Stimulated activated CD4-positive, alpha-beta T cell treated with anti-CD3 and anti-CD28 coated beads, Interleukin-15, amount 100 ng/mL, for 24 hours (primary cell): ENCODE measurements at places on chromosomes 3 and 15.

GRCh38 chr3:42507761-42508335 lies 5.4 kb downstream of the VIPR1 start:
- DNase-seq = no peak

- DNase-seq = no peak
Observed at GRCh38 chr3:158830391-158830790, 28.5 kb downstream of the MFSD1 start.

- DNase-seq = no peak
Observed at GRCh38 chr3:104908761-104909160, 457.9 kb upstream of the ALCAM start.

GRCh38 chr3:153110041-153110440 lies 52.0 kb upstream of the RAP2B start:
- no peak for DNase-seq

DNA sequence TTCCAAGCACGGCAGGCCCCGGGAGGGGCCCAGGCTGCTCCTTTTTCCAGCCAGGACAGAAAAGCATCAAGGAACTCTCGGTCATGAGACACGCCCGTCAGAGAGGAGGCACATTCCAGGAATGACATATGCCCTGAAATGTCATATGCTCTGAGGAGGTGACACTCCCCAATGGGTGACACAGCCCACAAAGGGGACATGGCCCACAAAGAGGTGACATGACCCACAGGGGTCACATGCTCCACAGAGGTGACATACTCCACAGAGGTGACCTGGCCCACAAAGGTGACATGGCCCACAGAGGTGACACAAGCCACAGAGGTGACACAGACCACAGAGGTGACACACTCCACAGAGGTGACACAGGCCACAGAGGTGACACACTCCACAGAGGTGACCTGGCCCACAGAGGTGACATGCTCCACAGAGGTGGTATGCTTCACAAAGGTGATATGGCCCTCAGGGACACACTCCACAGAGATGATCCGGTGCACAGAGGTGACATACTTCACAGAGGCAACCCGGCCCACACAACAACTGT lies 79.2 kb downstream of the ABHD5 start:
- peak; percentile 38 for DNase-seq

GRCh38 chr3:154464440-154465190 lies 34.6 kb upstream of the GPR149 start:
- no peak for DNase-seq

GRCh38 chr3:141680620-141681389 lies 57.3 kb upstream of the RNF7 start:
- no peak for DNase-seq

DNA sequence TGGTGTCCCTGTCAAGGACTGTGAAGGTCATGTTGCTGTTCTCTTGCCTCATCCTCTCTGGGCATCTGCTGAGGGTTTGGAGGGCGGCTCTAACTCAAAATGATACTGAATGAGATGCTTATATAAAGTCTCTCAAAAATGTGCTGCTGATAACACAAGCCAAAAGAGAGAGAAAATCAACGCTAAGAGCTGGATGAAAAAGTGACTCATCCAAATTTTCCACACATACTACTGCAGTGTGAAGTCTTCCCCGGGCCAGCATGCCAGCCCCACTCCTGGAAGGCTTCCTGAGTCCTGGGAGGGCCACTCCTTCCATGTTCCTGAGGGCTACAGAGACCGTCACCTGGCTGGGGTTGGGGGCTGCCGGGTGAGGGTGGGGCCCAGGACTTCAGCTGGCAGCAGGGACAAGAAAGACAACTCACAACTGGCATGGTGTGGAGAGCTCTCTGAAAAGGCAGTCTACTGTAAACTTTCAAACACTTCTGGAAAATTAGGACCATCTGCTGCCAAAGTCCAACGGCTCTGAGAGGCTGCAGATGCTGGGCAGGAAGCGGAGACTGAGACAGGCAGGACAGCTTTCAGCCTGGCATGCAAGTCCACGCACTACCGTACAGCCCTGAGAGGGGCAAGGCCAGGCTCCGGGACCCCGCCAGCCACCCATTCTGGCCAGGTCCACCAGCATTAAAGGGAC lies 200.3 kb downstream of the ADAMTS17 start:
- DNase-seq = no peak

GRCh38 chr3:8052659-8053058 lies 449.0 kb upstream of the LMCD1 start:
- no peak for DNase-seq

GRCh38 chr15:74393423-74393822 lies 26.0 kb upstream of the CYP11A1 start:
- DNase-seq = no peak

DNA sequence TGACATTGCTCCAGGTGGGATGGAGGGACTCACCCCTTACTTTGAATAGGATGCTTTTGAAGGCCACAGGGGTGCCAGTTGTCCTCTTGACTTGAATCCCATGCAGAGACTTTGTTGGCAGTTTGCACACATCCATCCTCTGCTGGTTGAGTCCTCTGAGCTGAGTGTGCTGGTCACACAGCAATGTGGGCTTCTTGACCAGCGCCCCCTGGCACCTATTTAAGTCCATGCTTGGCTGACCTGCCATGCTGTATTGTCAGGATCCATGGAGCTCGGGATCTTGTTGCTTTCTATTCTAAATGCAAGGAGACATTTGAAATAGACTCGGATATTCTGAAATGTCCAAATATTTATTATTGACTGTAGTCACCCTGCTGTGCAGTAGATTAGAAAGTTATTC lies 19.8 kb downstream of the RAB7A start:
- no peak for DNase-seq

- no peak for DNase-seq
Observed at GRCh38 chr3:183460081-183461055, 31.9 kb upstream of the MCF2L2 start.

- DNase-seq = no peak
Observed at GRCh38 chr3:30696403-30696819, 90.0 kb downstream of the TGFBR2 start.

GRCh38 chr3:29463304-29463703 lies 182.4 kb downstream of the RBMS3 start:
- DNase-seq = no peak

DNA sequence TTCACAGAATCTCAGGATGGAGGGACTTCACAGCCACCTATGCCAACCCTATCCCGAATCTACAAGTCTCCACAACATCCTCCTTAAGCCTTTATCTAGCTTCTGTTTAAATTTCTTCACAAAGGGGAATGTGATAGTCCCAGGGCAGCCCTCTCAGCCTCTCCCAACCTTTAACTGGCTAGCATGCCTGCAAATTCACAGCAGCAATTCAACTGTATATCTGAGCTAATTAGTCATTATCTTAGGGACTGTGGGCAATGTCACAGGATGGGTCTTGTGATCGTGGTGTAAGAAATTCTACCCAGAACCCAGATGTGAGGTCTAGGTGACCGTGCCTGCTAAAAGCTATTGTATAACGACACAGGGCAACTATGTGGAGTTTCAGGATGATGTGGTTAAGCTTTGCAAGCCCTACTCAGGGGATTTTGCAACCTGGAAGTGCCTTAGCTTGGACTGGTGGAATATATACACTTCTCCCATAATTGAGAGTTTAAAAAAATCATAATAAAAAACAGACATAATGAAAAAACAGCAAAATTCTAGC lies 65.5 kb upstream of the FBN1 start:
- no peak for DNase-seq

GRCh38 chr3:125108833-125109535 lies 53.2 kb upstream of the HEG1 start:
- DNase-seq = no peak

DNA sequence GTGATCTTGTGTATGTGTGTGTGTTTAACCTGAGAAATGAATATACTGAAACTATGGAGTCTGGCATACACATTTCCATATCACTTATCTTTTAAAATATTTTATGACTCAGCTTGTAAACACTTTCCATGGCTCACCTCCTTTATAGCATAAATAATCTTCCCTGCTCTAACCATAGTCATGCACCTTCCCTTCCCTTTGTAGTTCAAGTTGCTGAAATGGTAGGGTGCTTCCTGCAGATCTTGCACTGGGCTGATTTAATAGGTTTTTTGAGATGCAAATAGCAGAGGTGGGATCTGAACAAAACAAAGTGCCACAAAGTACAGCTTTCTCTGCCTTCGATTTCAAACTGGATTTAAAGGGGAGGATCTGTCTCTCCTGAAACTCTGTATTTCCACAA lies 712.7 kb upstream of the LMCD1 start:
- no peak for DNase-seq

- DNase-seq = peak; percentile 58
Observed at GRCh38 chr3:149487598-149488197, 13.2 kb downstream of the TM4SF4 start.

DNA sequence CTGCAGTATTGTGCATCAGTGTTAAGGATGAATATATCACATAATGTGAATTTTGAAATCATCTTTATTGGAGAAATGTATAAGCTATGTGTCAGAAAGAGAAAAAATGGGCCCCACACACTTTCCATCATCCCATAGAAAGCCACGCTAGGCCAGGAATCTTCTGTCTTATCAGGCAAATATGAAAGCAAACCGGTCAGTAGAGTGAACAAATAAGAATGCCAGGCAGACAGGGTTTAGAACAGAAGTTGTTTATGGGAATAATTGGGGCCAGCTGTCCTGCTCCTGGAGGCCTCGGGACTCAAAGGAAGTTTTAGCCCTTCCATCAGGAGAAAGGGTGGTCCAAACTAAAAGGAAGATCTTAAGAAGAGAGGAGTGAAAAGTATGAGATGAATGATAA lies 39.5 kb downstream of the ZNF280D start:
- DNase-seq = no peak

DNA sequence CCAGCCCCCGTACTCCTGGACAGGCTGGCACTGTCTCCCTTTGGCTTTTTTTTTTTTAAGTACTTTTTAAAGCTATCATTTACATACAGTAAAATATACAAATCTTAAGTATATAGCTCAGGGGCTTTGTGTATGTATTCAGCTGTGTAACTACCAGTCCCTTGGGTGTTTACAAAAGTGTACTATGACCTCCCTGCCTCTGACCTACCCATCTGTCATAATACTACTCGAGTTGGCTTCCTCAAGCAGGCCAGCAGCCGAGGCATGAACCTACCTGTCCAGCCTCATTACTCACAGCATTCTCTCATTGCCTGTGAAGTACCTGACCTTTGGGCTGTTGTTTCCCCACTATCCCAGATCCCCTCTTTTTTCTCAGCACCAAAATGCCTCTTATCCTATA lies 33.2 kb downstream of the ABHD2 start:
- no peak for DNase-seq

DNA sequence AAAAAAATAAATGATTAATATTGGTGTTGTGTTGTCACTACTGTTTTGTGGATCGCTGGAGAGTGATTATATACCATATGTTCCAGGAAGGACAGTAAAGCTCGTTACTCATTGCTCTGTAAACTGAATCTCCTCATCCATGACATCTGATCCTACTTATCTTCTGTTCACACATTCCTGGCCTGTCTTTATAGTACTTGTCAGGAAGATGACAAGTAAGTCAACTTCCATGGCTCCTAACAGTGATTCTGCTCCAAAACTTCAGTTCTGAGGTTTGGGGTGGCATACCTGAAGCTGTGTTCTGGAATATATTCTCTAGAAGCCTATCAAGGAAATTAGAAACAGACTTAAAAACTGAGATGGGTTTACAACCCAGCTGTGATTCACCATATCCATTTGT lies 288.9 kb downstream of the ZBBX start:
- no peak for DNase-seq

GRCh38 chr3:56054844-56055243 lies 413.4 kb downstream of the ERC2 start:
- DNase-seq = no peak
